CD4-positive, alpha-beta T cell treated with Interleukin-2 at 100 ng/mL for 4 hours (primary cell): ENCODE measurements at places on chromosomes 13 and 19.

GRCh38 chr19:54257116-54257480 is at the start of gene LILRB5:
LILRB5 (minus strand) TSS chr19:54257273; CDS start chr19:54257193, 80 bp downstream.
- DNase-seq: no peak

- DNase-seq: no peak
Observed at GRCh38 chr19:12703046-12703445, 6.6 kb upstream of the FBXW9 start.

DNA sequence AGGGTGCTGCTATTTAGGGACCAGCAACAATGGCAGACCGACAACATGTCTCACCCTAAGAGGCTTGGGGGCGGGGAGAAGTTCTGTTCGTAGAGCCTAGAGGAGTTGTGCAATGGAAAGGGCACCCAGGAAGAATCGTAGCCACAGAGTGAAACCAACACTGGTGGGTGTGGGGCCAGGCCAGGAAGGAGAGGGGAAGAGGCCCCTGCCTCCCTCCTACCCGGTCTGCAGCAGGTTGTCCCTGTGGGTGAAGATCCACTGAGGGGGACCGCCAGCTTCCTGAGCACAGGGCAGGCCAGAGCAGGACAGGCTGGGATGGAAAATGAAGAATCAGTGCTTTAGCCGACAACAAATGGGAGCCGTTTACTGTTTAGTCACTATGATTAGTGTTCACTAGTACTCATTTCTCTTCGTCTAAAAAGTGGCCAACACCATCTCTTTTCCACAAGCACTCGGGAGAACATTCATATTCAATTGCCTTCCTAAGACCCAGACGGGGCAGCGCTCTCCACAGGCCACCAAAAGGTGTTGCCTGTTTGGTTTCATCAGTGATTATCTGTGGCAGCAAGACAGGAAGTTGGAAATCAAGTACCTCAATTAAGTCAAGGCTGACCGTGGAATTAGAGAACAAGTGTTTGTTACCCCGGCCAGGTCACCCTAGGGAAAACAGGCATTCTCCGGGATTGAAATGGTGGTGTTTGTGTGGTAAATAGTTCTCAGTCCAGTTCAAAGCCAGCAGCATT is 1.1 kb upstream of the ATP11A start:
- peak; percentile 35 for DNase-seq

GRCh38 chr13:79646880-79647279 is 165.9 kb downstream of the NDFIP2 start:
- no peak for DNase-seq

DNA sequence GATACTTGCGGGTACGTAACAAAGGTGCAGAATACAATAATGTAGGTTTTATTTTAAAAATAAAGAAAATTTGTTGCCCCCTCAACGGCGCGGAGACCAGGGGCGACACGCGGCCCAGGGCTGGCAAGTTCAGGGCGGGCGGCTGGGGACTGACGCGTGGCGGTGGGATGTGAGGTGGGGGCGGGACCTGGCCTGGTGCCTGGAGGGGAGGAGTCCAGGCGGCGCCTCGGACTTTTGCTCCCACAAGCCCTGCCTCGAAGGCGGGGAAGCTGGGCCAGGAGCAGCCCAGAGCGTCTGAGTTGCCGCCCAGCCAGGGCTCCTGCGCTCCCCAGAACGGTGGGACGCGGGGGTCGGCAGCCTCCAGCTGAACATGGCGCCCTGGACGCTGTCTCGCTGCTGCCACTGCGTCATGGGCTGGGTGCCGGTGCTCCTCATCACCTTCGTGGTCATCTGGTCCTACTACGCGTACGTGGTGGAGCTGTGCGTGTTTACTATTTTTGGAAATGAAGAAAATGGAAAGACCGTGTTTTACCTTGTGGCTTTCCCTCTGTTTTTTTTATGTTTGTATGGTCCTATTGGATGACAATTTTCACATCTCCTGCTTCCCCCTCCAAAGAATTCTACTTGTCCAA is 1122.8 kb upstream of the ATXN8OS start:
- DNase-seq: no peak

DNA sequence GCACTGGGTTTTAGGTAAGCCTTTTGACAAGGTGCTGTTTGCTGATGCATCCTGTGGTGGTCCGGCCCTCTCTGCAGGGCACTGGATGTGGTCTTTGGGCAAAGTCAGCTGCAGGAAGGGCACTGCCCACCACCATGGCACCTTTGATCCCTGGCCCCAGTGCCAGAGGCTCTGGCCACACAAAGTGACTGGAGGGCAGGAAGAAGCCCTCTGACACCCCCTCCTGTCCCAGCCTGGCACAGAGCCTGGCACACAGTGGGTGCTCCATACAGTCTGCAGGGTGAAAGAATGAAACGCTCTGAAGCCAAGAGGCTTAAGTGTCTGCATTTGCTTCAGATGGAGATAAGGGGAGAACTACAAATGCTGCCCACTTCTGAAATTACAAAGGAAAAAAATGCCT is 47.6 kb upstream of the CNMD start:
- no peak for DNase-seq

DNA sequence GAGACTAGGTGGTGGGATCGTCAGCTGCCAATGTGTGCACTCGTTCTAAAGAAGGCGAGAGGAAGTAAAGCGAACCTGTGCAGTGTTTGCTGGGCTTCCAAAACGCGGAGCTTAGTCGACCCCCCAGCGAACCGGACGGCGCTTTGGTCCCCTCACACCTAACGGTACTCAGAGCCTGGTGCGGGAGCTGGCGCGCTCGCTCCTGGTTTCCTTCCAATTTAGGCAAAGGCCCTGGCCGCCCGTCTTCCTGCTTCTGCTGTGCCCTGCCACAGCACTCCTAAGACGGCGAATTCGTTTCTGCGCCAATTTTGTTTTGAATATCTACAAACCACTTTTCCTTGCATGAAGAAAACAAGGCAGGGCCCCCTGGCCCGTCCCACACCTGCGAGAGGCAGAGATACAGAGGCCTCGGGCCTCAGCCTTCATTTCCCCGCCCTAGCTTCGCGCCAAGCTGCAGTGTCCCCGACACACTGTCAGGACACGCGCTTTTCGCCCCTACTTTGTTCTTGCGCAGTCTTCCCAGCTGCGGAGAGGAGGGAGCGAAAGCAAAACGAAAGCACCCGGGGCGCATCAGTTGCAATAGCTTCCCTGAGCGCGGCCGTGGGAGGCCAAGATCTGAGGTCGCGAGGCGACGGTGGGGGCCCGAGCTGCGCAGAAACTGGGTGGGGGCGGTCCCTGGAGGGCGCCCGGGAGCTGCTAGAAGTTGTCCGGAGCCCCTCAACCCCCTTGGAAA is 111.9 kb downstream of the KCNRG start:
- peak; percentile 51 for DNase-seq

- peak; percentile 84 for DNase-seq
Observed at GRCh38 chr13:48155848-48156247, 60.9 kb upstream of the MED4 start.

GRCh38 chr13:113121928-113122471 is 599 bp upstream of the F10 start:
- no peak for DNase-seq

GRCh38 chr13:77810430-77810829 is 108.2 kb downstream of the EDNRB start:
- DNase-seq: no peak

DNA sequence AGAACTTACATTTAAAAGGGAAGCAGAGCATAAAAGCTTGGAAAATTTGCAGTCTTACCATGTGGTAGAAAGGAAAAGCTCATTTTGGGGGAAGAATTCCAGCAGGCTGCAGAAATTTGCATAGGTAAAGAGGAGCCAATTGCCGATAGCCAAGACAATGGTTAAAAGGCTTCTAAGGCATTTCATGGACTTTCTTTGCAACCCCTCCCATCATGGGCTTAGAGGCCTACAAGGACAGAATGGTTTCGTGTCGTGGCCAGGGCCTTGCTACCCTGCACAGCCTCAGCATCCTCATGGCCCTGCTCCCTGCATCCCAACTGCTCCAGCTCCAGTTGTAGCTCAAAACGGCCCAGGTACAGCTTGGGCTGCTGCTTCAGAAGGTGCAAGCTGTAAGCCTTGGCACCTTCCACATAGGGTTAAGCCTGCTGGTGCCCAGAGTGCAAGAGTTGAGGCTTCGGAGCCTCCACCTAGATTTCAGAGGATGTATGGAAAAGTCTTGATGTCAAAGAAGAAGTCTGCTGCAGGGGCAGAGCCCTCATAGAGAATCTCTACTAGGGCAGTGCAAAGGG is 420.3 kb downstream of the PCDH17 start:
- no peak for DNase-seq

GRCh38 chr19:13302526-13303270 is 152.5 kb downstream of the IER2 start:
- DNase-seq: no peak
